ENCODE measurements at places on chromosomes 3 and 15.

DNA sequence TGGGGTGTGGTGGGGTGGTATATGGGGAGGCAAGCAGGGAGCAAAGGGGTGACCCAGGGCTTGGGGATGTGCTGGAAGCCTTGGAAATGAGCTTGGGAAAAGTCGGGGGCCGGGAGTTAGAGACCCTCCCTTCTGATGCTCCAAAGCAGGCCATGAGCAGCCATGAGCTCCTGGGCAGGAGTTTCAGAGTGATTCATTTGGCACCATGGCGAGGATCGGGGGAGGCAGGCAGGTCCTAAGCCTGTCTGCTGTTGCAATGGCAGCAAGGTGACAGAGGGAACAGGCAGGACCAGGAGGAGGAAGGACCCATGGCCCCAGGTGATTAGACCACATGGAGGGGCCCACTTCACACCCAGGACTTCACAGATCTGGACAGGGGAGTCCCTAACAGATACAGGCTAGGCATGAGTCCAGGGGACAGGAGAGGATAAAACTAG is 21.3 kb downstream of the RGMA start:
- DNase-seq = no peak

GRCh38 chr3:172616031-172616461 is 92.8 kb upstream of the TNFSF10 start:
- DNase-seq = no peak

DNA sequence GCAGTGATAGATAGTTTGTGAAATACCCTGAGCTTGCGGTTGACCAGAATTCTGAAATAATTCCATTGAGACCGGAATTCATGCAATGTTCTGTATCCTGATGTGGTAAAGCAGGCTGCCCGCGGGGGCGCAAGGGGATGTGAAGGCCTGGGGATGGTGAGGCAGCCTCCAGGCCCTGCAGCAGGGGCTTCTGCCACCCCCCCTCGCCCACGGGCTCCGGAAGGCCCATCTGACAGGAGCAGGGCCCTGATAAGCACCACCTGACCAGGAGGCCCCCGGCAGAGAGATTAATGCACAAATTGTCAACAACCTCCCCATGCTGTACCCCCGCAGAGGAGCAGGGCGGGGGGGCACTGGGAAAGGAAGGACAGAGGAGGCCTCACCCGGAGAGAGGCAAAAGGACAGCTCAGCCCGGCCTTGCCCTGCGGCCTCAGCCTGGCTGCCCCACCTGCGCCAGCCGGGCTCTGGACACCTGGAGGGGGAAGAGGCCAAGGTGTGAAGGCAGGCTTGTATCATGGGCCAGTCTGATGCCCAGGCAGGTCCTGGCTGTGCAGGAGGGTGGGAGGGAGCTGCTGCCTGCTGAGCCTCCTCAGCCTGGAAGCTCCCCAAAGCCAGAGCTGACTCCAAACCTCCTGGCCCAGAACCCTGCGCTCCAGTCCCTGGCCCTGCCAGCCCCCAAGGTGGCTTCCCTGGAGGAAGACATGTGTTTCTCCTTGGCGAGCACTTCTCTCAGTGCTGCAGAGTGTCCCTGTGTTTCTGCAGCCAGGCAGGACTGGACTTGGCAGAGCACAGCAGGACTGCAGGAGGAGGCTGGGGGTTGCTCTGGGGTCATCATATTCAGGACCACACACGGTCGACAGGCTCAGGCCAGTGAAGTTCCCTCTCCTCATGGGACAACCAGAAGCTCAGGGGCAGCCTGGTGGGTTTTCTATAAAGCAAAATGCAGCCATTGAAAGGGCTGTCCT is 46.5 kb downstream of the RPN1 start:
- no peak for DNase-seq

GRCh38 chr15:55774113-55774970 is 31.4 kb upstream of the PRTG start:
- peak; percentile 44 for DNase-seq

DNA sequence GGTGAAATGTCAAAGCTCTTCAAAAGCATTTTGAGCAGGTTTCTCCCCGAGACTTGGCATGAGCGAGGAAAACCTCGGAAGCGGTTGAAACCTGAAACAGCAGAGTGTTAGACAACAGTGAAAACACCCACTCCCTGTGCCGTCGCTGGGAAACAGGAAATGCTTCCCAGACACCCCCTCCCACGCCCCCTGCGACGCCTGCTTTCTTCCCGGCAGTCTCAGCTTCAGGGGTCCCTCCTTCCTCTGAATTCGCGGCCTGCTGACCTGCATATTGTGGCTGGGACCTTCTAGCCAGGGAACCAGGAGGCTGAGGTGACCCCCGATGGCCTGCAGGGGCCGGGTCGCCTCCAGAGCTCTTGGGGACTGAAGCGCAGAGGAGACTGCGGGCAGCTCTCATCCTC is 250.6 kb upstream of the LYSMD4 start:
- no peak for DNase-seq

GRCh38 chr15:78718837-78719236 is 77.8 kb upstream of the CHRNB4 start:
- DNase-seq = no peak

GRCh38 chr3:104040896-104041295 is 1325.8 kb upstream of the ALCAM start:
- no peak for DNase-seq

GRCh38 chr3:102136183-102136582 is 286.9 kb downstream of the NFKBIZ start:
- DNase-seq = no peak

- DNase-seq = peak; percentile 52
Observed at GRCh38 chr3:57078344-57078634, 17.8 kb downstream of the SPATA12 start.

GRCh38 chr3:127676921-127677351 is 4.2 kb downstream of the ABTB1 start:
- no peak for DNase-seq

DNA sequence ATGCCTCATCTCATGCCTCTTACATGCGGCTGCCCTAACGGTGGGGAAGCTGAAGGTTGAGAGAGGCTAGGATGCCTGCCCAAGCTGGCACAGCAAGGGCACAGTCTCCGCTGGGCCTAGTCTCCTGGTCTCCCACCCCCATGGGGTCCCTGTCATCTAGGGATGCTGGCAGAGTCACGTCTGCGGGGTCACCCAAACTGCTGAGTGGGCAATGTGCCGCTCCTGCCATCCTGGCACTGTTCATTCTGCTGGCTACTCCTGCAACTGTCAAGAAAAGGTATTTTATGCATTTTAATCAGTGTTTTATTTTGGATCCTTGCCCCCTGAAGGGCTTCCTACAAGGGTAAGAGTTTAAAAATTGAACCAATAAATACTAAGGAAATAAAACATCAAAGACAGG is 12.8 kb downstream of the LINGO1 start:
- no peak for DNase-seq

GRCh38 chr3:124281453-124282316 is 289.8 kb upstream of the ROPN1 start:
- peak; percentile 62 for DNase-seq

GRCh38 chr3:45781841-45782240 is 14.5 kb downstream of the SLC6A20 start:
- DNase-seq = no peak

- DNase-seq = no peak
Observed at GRCh38 chr15:74167891-74168331, 5.6 kb upstream of the ISLR start.

DNA sequence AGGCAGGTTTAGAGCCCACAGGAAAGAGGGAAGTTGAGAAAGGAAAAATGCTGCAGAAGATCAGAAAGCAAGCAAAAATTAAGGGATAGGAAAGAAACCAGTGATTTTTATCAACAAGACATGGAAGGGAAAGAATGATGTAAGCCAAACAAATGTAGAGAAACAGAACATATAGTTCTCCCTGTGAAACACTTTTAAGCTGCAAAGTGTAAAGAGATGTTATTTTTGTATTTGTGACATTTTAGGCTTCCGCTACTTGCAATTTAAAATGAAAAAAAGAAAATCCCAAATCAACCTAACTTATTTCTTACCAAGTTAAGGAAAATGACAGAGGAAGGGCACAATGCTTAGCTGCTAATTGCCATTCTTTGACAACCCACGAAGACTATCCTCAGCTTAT is 111.6 kb downstream of the PDCD6IP start:
- DNase-seq = no peak

GRCh38 chr15:76071806-76072205 is 12.0 kb downstream of the TMEM266 start:
- no peak for DNase-seq

DNA sequence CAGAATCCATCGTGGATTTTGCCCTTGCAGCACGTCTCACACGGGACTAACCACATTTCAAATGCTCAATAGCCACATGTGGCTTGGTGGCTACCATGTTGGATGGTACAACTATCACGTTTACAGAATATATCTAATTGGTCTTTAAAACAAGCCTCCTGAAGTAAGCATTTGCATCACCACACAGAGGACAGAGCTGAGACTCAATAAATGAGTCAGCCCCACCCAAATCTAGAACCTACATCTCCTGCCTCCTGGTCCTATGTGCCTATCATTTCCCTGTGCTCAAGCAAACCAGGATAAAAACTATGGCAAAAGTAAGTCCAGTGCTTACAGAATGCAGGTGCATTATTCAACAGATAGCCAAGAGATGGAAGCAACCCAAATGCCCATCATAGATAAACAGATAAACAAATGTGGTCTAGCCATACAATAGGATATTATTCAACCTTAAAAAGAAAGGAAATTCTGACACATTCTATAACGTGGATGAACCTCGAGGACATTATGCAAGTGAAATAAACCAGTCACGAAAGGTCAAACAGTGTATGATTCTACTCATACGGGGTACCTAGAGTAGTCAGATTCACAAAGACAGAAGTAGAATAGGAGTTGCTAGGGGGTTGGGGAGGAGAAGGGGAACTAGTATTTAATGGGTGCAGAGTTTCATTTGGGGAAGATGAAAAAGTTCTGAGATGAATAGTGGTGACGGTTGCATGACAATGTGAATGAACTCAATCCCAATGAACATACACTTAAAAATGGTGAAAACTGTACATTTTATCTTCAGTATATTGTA is 43.9 kb downstream of the SRGAP3 start:
- DNase-seq = no peak

GRCh38 chr3:141352262-141352984 is 15.9 kb upstream of the ZBTB38 start:
- no peak for DNase-seq

DNA sequence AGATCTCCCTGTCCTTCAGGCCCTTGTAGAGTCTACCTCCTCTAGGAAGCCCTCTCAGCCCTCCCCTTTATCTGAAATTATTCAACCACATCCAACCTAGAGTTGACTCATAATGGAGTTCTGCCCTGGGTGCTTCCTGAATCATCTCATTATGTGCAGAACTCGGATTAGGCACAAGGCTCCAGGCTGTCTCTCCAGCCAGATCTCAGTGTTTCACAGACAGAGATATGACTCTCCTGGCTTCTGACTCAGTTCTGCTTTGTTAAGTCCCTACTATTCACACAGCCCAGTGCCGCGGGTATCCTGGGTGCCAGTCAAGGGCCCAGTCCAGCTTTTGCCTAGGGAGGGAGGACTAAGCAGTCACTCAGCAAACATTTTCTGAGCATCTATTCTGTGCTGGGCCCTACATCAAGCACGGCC is 9.3 kb downstream of the STRA6 start:
- peak; percentile 87 for DNase-seq

DNA sequence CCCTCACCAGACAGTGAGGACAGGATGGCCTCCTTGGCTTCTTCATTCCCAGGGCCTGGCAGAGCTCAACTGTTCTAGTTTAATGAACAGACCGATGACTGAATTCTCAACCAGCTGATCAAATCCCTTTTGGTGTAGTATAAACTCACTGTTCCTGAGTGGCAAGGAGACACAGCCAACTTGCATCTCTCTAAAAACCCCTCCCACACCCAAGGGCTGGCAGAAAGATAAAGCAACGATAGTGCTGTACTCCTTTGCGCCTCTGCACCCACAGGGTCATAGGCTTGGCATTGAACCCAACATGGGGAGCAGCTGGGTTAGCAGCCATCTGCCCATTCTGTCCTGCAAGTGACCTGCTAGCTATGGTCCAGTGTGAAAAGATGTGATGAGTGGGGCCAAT is 103.2 kb downstream of the RYK start:
- DNase-seq = no peak

- peak; percentile 55 for DNase-seq
Observed at GRCh38 chr3:156674911-156675829, 780 bp downstream of the TIPARP start.
